ENCODE measurements at places on chromosomes 6 and 20.

GRCh38 chr20:43936104-43936770, 21.6 kb downstream of the TOX2 start:
- no peak for DNase-seq

DNA sequence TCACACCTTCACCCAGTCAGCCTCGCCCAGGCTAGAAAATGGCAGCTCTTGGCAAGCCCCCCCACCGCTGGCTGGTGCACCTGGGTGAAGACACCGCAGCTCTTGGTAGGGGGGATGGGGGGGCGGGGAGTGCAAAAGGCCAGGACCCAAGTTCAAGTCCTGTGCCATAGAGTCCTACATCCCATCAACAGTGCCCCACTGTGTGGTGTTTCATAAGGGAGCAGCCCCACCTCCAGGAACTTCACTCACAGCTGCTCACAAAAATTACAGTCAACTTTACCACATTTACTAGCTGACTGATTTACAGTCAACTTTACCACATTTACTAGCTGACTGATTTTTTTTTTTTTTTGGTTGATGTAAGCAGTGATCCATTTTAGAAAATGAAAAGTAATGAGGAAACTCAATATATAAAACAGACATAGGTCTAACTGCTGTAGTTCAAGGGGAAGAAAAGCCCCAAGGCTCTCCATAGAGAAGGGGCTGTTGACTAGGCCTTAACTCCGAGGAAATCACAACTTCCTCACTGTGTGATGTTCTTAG, 208.9 kb upstream of the SNX9 start:
- DNase-seq, result no peak

DNA sequence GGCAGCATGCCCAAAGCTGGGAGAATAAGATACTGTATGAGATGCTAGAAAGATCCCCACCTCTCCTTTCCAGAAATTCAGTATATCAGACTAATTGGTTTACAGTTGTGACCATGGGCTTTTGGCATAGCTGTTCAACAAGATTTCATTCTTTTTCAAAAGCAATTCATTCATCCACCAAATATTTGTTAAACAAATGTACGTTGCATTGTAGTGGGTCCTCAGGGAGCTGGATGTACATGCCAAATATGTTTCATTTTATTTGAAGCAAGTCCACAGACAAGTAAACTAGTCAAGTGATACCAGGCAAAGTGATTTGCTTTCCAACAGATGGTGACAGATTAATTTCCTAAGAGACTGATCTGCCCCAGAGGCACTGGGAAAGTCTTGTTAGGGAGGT, 85.8 kb upstream of the ESR1 start:
- no peak for DNase-seq

DNA sequence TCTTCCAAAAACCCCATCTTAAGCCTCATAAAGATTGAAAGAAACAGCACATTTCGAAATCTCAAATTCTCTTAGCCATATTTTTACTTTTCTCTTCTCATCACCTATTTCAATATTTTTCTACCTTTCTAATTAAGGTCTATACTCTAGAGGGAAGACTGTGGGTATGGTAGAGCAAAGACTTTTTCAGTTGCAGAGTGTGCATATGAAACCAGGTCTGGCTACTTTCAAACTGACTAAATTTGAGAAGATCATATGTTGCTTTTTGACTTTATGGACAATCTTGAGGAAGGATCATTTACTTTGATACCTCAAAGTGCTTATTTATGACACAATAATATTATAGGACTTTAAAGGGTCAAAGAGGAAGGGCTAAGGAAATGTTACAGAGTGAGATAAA, 20.7 kb downstream of the FILIP1 start:
- no peak for DNase-seq

DNA sequence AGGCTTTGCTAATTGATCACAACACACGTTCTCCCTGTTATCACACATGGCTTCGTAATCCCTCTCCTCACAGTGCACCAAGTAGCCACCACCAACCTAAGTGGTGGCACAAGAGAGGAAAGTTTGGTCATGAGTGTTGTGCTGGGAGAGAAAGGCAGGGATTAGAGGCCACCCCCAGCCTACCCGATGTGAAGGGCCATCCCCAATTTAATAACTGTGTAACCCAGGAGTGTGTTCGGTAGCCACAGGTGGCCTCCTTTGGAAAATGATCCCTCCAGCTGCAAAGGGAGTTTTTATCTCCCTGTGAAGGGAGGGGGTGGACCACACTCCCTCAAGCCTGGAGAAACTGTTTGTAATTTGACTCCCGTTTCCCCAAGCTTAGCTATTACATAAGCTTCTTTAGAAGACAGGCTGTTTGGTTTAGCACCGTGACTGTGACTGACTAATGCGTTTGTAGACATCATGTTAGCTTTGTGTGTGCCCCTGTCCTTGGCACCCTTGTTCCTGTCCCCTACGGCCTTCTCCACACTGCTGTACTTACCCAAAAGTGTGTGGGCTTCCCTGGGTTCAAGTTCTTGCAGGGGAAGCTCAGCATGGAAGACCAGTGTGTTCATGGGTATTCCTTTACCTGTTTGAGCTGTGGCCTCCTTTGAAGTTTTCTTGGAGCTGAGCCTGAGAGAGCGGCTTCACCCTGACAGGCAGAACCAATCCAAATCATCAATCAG, 20.6 kb downstream of the PPP1R16B start:
- DNase-seq, result no peak

DNA sequence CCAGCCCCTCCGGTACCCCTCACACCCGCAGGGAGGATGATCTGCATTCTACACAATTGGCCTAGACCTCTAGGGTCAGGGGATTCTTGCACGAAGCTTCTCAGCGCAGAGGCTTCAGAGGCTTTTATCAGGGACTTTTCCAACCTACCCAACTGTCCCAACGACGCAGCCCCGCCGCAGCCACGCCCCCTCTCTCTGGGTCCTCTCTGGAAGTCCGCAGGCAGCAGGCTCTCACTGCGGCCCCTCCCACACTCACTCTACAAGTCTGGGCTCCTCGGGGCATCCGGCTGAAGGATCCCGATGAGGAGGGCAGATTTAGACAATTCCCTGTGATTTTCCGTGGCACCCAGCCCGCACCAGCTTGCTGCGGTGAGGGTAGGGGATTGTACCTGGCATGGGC, 227.7 kb upstream of the RNF24 start:
- no peak for DNase-seq

- no peak for DNase-seq
Observed at GRCh38 chr20:17761604-17762003, 61.8 kb downstream of the BANF2 start.

GRCh38 chr6:27863962-27864905, 48.0 kb downstream of the OR2B2 start:
- DNase-seq, result no peak

DNA sequence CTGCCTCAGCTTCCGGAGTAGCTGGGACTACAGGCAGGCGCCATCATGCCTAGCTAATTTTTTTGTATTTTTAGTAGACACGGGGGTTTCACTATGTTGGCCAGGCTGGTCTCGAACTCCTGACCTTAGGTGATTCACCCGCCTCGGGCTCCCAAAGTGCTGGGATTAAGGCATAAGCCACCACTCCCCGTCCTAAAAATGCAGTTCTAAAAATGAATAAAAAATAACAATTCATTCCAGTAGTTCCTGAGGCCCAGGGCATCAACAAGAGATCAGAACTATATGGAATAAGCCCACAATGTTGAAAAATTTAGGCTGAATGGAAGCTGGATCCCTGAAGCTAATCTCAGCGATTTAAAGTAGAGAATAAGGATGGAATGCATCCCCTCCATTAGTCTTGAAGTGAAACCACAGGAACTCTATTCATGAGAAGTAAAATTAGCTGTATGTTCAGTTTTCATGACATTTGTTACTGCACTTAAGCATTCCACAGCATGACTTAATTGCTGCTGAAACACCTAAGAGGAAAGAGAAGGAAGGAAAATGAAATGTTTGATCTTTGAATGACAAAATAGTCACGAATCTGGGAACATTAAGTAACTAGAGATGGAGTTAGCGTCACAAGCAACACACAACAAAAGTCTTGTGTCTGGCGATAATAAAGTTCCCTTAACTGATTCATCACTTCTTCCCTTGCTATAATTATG, 80.4 kb upstream of the RIPOR2 start:
- no peak for DNase-seq

- no peak for DNase-seq
Observed at GRCh38 chr6:139230391-139230840, 61.4 kb downstream of the TXLNB start.

GRCh38 chr6:161033667-161034066, 42.1 kb downstream of the MAP3K4 start:
- DNase-seq, result no peak

DNA sequence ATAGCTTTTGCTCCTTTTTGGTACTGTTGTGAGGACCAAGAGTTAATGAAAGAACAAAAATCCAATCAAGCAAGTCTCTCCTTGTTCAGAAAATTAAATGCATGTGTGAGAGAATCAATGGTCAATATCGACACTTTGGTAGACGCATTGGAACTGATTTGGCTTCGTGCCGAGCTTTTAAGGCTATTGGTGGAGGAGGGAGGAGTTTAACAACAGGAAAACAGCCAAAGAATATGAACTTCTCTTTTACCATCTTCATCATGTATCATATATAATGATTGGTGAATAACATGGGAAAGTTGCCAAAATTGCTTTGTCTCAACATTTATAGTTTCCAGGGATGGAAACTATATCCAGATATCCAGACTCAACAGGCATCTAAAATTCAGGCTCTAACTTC, 266.5 kb upstream of the CITED2 start:
- DNase-seq, result no peak

DNA sequence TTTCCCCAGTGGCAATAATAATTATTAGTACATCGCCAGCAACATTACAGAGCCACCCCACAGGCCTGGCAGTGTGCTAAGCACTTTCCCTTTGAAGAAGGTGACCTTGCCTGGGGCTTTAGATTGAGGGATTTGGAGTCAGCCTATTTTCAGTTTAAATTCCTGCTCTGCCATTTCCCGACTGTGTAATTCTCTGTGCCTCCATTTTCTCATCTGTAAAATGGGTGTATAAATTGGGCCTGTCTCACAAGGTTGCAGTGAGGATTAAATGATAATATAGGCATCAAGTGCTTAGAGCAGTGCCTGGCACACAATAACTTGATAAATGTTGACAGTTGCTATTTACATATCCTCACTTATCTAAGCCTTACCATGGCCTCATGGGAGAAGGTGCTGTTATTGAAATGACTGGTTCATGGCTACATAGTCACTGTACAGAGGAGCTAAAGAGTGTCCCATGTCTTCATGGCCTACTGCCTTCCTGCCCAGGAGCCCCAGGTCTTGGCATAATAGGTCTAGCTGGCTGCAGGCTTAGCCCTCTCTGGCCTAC, 5.1 kb upstream of the SCRT2 start:
- no peak for DNase-seq

DNA sequence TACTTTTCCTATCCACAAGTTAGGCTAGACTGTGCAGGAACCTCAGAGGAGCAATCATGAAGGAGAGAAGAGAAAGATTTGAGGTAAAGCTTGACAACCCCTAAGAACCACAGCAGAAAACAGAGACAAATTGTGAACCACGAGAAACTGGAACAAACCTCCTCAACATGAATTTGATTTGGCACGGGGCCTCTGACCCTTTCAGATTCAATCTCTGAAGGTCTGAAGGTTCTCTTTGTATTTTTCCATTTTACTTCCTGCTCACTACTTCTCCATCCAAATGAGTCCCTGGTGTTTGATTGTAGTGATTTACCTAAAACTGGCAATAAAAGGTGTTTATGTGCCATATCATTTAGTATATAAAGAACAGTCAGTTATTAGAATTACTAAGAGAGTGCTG, 126.1 kb upstream of the STXBP5 start:
- DNase-seq, result no peak
